ENCODE measurements at places on chromosomes 16 and 17. TPM values are rescaled to one million over a fixed set of nuclear protein-coding genes. Genes with fewer than 3 reads are reported as not detected.

Gene CRISPLD2
- total RNA-seq = not detected

DNA sequence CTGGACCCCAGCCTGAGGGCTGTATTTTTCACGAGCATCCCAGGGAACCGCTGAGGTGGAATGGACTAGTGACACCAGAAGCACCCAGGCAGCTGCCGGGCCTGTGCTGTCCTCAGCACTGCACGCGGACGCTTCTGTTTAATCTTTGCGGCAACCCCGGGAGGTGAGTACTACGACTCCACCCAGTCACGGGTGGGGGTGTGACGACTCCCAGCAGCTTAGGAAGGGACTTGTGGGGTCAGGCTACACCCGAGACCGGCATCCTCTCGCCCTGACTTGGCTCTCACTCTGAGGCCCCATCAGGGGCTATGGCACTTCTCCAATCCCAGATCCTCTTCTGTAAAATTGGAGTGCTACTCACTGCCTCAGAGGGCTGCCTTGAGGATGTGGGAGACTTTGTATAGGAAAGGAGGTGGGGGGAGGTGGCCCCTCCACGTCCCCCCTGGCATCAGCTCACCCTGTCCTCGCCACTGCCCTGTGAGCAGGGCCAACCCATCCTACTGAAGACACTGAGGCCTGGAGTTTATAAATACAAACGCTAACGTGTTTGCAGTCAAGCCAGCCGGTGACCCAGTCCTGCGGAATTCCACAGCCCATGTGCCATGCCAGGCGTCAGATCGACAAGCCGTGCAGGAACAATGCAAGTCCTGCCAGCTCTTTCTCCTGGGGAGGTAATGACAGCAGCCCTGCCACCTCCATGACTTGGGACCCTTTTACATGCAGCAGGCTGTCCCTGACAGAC lies 44.4 kb downstream of the PPL start:
- no peak for DNase-seq

- DNase-seq = no peak
Measured at GRCh38 chr16:86597880-86598606, 19.7 kb downstream of the FOXL1 start.

Gene KCNH4
- total RNA-seq = 0.09 TPM

Measured in activated CD8-positive, alpha-beta memory T cell treated with anti-CD3 and anti-CD28 coated beads, Interleukin-2, amount 10 ng/mL, durations not matched to agents 7 days and 5 days (primary cell).